Karpas-422 (cell line): ENCODE measurements at places on chromosomes 3 and 15. TPM values are rescaled to one million over a fixed set of nuclear protein-coding genes. Genes with fewer than 3 reads are reported as not detected.
A peak's percentile ranks its signal among the peaks of the same experiment; 100 is the strongest.

Gene ACKR2
- total RNA-seq: 0.43 and 1.9 TPM in 2 replicates

Gene LIPH
- total RNA-seq: not detected in 2 replicates

Gene TRIM42
- not detected in 2 replicates for total RNA-seq

Gene AMT
- 2.4 and 5.9 TPM in 2 replicates for total RNA-seq

Gene PXYLP1
- 1.7 and 4.6 TPM in 2 replicates for total RNA-seq

Gene ZNF501
- total RNA-seq: 2.3 and 8.8 TPM in 2 replicates

Gene SLC30A4
- not detected in 2 replicates for total RNA-seq

Gene EPHA6
- total RNA-seq: not detected in 2 replicates

Gene ARHGEF26
- not detected in 2 replicates for total RNA-seq

Gene WDR93
- not detected in 2 replicates for total RNA-seq

Gene ZNF860
- total RNA-seq: 14.6 and 22.4 TPM in 2 replicates

DNA sequence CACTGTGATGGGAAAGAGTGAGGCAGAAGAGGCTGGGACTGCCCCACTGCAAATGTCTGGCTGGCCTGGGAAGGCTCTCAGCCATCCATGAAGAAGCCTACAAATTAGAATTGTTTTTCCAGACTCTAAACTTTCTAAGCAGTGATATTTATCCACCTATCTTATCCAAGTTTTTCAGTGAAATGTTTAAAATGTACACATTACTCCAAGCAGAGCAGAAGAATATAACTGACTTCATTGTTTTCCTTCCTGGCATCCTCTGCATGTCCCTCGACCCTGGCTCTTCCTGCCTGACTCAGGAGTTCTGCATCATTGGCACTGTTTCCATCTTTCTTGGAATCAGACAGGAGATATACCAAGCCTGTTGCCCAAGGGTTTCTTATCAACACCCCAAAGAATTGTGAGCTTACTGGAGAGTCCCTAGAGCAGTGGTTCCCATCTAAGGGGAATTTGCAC lies 401.5 kb upstream of the PROK2 start:
- DNase-seq: no peak
- 0 out of 2 replicates have a peak overlapping the region, but pooled peaks have one; percentile 23 for H3K4me3 ChIP-seq
- no peaks in the 10 kb centered on the region for H3K27me3 ChIP-seq
- no peaks in the 10 kb centered on the region for H3K36me3 ChIP-seq
- peaks cover 32% of the 10 kb centered on the region for H3K4me1 ChIP-seq
- H3K27ac ChIP-seq: peak overlapping the region; percentile 56

DNA sequence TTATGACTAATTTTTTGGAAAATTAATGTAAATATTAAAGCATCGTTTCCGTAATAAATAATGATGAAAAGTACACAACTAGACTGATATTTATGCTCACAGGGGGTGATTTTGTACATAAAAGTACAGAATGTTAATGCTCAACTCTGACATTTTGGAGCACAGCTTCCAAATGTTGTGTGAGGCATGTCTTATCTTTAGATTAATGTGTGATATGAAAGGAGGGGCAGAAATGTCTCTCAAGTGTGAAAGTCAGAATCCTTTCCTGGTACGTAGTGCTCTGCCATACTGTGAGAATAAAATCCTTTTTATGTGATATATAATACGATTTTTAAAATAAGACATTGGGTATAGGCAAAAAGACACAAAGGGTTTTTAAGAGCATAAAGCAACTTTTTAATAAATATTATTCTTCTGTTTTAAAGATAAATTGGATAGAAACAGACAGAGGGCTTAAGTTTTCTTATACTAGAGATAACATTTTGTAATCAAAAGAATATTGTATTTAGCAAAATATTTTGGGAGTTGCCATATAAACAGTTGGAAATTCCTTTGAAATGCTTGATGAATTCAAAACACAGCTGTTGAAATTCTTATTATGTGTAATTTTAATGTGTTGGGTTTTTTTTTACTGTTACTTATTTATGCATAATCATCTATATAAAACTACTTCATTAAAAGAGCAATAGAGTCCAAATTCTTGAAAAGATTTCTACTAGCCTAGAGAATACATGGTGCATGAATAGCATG lies 389.7 kb downstream of the RAP2B start:
- no peaks in the 10 kb centered on the region for H3K4me1 ChIP-seq
- H3K4me3 ChIP-seq: no peak overlapping the region
- no peak for DNase-seq
- no peaks in the 10 kb centered on the region for H3K27me3 ChIP-seq
- no peaks in the 10 kb centered on the region for H3K36me3 ChIP-seq

DNA sequence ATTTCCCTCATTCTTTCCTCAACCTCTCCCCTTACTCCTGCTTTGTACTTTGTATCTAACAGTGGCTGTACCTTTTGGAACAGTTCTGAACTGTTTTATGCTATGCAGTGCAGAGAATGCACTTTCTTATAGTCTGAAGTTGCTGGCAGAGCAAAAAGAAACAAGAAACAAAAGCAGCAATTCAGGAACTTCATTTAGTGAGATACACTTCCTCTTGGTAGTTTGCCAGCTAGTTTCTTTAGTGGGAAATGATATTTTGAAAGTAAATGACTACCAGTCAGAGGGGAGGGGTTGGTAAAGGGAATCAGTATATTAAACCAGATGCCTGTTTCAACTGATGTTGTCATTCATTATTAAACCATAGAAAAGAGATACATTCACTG lies 55.0 kb upstream of the CHD2 start:
- no peaks in the 10 kb centered on the region for H3K36me3 ChIP-seq
- peak; percentile 90 for DNase-seq
- H3K4me1 ChIP-seq: peaks cover 41% of the 10 kb centered on the region

DNA sequence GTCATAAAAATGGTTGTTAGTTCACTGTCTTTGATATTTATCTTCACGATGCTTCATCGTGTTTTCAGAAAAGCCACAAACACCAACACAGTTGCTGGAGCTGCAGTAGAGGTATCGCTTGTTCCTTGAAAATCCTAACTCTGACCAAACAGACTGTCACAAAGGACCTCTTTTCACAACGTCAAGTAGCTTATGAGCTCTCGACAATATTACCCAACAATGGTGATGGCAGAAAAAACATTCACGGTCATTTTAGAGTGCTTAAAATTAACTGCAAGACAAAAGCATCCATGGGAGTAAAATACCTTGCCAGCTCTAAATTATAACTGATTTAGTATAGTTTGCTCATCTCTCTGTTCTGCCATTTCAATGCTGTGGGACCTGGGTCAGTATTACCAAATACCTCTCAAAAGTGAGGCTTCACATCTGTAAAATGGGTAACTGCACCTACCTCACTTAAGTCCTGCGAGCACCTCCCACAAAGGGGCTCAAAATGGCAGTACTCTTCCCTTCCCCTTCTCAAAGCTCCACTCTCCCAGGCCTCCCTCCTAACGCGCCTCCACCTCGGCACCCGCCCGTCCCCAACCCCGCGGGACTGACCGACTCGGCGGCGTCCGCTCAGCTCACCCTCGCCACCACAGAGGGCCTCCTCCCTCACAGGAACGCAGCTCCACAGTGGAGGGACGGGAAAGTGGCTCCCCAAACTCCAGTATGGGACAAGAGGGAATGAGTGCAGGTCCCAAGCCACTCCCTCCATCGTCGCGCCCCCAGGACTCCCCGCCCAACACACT lies 546 bp downstream of the TRIM59 start:
- H3K4me3 ChIP-seq: peak overlapping the region; percentile 90
- H3K27ac ChIP-seq: peak overlapping the region; percentile 70
- H3K27me3 ChIP-seq: no peaks in the 10 kb centered on the region
- H3K4me1 ChIP-seq: peaks cover 21% of the 10 kb centered on the region

DNA sequence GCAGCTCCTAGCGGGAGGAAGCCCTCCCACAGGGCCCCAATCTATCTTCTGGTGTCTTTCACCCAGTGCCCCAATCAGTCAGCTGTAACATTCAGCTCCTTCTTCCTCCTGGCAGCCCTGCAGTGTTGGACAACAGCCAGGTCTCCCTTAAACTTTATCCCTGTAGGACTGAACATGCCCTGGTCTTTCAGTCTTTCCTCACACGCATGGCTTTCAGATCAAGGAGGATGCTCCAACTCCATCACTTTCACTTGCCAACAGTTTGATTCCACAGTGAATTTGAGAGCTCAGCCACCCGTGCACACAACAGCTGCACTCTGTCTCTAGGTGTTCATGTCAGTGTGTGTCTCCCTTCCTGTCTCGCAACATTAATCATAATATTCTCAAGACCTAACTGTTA lies 28.5 kb upstream of the LRRC34 start:
- no peaks in the 10 kb centered on the region for H3K27me3 ChIP-seq
- H3K27ac ChIP-seq: no peak overlapping the region
- peaks cover 20% of the 10 kb centered on the region for H3K4me1 ChIP-seq
- H3K36me3 ChIP-seq: no peaks in the 10 kb centered on the region
- no peak for DNase-seq
- H3K4me3 ChIP-seq: no peak overlapping the region

- H3K4me3 ChIP-seq: no peak overlapping the region
- no peaks in the 10 kb centered on the region for H3K27me3 ChIP-seq
- DNase-seq: peak; percentile 83
- peaks cover 15% of the 10 kb centered on the region for H3K36me3 ChIP-seq
- H3K27ac ChIP-seq: no peak overlapping the region
Measured at GRCh38 chr3:25594007-25594502, 70.7 kb downstream of the TOP2B start.

DNA sequence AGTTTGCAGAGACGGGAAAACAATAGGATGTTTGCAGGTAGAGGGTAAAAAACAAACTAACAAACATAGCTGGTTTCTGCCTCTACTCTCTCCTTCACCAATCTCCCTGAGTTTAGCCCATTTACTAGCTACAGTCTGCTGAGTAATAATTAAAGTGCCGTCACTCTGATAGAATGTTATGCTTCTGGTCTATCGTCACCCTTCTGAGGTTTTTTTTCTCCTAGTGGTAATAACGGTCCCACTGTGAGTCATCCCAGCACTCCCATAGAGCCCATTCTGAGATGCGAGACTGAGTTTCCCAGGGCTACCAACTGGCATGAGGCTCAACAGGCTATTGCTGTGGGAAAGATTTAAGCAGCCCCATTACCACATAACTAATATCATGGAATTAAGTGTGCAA lies 56.4 kb downstream of the PLAAT1 start:
- DNase-seq: no peak
- no peaks in the 10 kb centered on the region; the same call in 1 of the 2 replicates for H3K27me3 ChIP-seq
- H3K4me1 ChIP-seq: no peaks in the 10 kb centered on the region

- no peak overlapping the region for H3K4me3 ChIP-seq
- H3K27ac ChIP-seq: no peak overlapping the region
- H3K27me3 ChIP-seq: no peaks in the 10 kb centered on the region
- no peaks in the 10 kb centered on the region for H3K36me3 ChIP-seq
- no peak for DNase-seq
Measured at GRCh38 chr15:32982001-32982400, 212.5 kb downstream of the FMN1 start.

DNA sequence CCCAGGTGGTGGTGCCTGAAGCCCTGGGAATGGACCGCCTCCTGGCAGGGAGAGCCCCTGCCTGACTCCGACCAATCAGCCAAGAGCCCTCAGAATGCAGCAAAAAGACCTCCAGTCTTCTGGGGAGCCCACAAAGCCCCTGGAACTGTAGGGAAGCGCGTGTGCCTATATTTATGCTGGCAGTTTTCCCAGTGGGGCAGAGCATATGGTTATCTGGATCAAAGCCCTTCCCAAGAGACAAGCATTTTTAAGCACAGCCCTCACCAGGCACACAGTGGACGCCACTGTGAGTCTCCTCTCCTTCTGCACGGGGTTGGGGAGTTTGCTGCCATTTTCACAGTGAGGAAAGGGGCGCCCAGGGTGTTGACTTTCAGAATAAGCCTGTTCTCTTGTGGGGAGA lies 80.9 kb upstream of the RPL32 start:
- H3K27me3 ChIP-seq: no peaks in the 10 kb centered on the region
- no peak for DNase-seq
- H3K4me3 ChIP-seq: no peak overlapping the region
- H3K36me3 ChIP-seq: no peaks in the 10 kb centered on the region

GRCh38 chr3:143839980-143840379 lies 8.3 kb downstream of the SLC9A9 start:
- no peak overlapping the region for H3K4me3 ChIP-seq
- no peaks in the 10 kb centered on the region; the same call in 1 of the 2 replicates for H3K4me1 ChIP-seq
- H3K27me3 ChIP-seq: no peaks in the 10 kb centered on the region
- no peak for DNase-seq
- H3K36me3 ChIP-seq: no peaks in the 10 kb centered on the region

GRCh38 chr15:74535388-74536084 lies 5.5 kb upstream of the ARID3B start:
- no peak overlapping the region for H3K27ac ChIP-seq
- peaks cover 8% of the 10 kb centered on the region for H3K4me1 ChIP-seq
- H3K36me3 ChIP-seq: no peaks in the 10 kb centered on the region
- DNase-seq: no peak
- H3K27me3 ChIP-seq: no peaks in the 10 kb centered on the region
- no peak overlapping the region for H3K4me3 ChIP-seq

DNA sequence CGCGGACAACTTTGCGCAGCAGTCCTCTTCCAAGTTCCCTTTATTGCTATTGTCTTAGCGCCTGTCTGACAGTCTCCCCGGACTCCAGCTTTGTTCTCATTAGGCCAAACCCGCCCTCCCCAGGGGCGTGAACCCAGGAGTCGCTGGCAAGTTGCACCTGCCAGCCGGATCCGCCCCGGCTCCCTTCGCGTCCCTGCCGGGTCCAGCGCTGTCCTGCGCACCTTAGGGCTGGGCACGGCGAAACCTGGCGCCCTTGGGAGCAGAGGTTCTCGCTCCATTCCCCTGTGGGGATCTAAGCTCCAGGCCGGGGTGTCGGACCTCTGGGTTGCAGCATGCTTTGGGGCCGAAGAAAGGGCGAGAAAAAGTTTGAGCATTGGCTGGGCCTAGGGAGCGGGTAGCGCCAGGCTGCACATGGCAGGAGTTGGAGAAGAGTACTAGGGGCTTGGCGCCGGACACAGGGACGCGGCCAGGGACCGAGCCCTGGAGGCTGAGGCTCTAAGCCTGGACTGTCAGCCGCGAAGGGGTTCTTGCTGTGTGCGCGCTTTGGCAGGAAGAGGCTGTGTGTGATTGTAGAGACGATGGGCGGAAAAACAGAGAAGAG lies 335.1 kb upstream of the THRB start:
- H3K4me1 ChIP-seq: no peaks in the 10 kb centered on the region
- H3K4me3 ChIP-seq: no peak overlapping the region

GRCh38 chr3:186879781-186880180 lies 37.3 kb downstream of the ADIPOQ start:
- no peaks in the 10 kb centered on the region for H3K4me1 ChIP-seq
- no peak overlapping the region for H3K4me3 ChIP-seq
- no peak overlapping the region for H3K27ac ChIP-seq
- no peaks in the 10 kb centered on the region for H3K27me3 ChIP-seq
- H3K36me3 ChIP-seq: no peaks in the 10 kb centered on the region
- no peak for DNase-seq

- peaks cover 51% of the 10 kb centered on the region for H3K4me1 ChIP-seq
- H3K27me3 ChIP-seq: no peaks in the 10 kb centered on the region
- H3K27ac ChIP-seq: peak overlapping the region; percentile 16; the same call in 1 of the 2 replicates
- H3K4me3 ChIP-seq: no peak overlapping the region
Measured at GRCh38 chr3:77825001-77825827, 785.3 kb downstream of the ROBO2 start.

GRCh38 chr15:59501597-59501996 lies 63.6 kb downstream of the FAM81A start:
- H3K27me3 ChIP-seq: no peaks in the 10 kb centered on the region
- no peaks in the 10 kb centered on the region for H3K4me1 ChIP-seq
- H3K4me3 ChIP-seq: no peak overlapping the region
- DNase-seq: peak; percentile 68
- H3K27ac ChIP-seq: no peak overlapping the region
- no peaks in the 10 kb centered on the region for H3K36me3 ChIP-seq
